Fibroblast of pulmonary artery (primary cell): ENCODE measurements at places on chromosomes 2 and 18.

GRCh38 chr2:219024059-219024458 is 17.3 kb downstream of the CFAP65 start:
- DNase-seq, result no peak

DNA sequence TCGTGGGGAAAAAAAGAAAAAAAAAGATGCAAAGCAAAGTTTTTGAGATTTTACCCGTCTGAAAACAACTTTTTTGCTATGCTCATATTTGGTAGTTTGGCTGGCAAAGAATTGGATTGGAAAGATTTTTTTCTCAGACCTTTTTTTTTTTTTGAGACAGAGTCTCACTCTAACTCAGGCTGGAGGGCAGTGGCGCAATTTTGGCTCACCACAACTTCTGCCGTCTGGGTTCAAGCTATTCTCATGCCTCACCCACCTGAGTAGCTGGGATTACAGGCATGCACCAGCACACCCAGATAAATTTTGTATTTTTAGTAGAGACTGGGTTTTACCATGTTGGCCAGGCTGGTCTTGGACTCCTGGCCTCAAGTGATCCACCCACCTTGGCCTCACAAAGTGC is 56.3 kb upstream of the TANC1 start:
- no peak for DNase-seq

GRCh38 chr2:60319031-60319547 is 234.4 kb downstream of the BCL11A start:
- DNase-seq, result no peak

- DNase-seq, result peak; percentile 42
Observed at GRCh38 chr2:152134488-152135280, 35.8 kb upstream of the CACNB4 start.

DNA sequence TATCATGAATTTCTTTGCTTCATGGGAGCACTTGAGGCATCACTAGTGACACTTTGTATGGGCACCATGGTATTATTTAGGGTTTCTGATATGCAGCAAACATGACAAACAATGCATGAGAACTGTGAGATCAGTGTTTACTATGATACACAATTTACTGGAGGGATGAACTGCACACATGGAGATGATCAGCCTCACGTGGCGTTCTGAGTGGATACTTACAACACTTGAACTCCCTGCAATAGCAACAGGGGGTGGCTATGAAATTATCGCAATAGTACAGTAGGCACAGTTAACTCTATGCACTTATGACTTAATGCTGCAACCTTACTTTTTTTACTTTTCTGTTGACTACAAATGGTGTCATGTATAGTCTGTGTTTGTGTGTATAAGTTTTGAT is 18.5 kb upstream of the UGT1A8 start:
- no peak for DNase-seq

DNA sequence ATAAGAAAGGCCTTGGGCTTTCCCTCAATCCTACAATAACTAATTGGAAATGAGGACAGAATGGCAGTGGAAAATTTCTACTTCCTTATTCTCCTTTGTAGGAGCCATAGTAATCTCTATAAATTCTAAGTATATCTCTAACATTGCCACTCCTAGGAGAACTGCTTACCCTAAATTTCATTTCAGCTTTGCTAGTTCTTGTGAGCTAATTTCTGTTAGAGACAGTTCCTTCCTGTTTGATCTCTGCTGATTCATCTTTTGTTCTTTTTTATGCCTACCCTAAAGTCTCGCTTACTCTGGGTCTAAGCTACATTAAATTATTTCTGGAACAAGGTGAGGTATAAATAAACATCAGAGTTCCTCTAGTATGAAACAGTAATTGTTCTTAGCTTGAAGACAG is 25.7 kb downstream of the ABHD3 start:
- DNase-seq, result no peak

GRCh38 chr2:136901732-136902131 is 136.4 kb downstream of the THSD7B start:
- no peak for DNase-seq

GRCh38 chr2:36965751-36966369 is 476 bp downstream of the STRN start:
- DNase-seq, result peak; percentile 17

DNA sequence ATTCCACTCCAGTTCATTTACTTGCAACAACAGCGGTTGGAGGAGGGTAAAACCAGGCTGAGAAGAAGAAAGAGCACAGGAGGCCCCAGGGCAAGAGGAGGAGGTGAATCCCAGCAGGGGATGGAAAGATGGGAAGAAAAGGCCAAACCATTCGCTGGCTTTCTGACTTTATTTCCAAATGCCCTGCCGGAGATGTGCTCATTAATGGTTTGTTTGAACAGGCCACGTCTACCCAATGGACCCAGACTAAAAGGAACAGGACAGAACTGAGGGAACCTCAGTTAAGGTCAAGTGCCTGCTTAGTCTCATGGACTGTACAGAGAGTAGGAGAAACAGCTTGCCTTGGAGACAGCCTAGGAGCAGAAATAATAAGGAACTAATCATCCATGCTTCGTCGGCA is 121.6 kb upstream of the NDUFV2 start:
- DNase-seq, result no peak

DNA sequence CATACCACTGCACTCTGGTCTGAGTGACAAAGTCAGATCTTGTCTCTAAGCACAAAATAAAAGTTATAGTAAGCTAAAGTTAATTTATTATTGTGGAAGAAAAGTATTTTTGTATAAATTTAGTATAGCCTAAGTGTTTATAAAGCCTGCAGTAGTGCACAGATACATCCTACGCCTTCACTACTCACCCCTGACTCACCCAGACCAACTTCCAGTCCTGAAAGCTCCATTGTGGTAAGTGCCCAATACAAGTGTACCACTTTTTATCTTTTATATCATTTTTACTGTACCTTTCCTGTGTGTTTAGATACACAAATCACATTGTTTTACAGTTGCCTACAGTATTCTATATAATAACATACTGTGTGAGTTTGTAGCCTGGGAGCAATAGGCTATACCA is 57.5 kb downstream of the UBE2E3 start:
- peak; percentile 34 for DNase-seq

GRCh38 chr2:23330214-23330613 is 54.8 kb upstream of the KLHL29 start:
- peak; percentile 11 for DNase-seq

- DNase-seq, result no peak
Observed at GRCh38 chr18:26637324-26637723, 89.0 kb upstream of the KCTD1 start.

DNA sequence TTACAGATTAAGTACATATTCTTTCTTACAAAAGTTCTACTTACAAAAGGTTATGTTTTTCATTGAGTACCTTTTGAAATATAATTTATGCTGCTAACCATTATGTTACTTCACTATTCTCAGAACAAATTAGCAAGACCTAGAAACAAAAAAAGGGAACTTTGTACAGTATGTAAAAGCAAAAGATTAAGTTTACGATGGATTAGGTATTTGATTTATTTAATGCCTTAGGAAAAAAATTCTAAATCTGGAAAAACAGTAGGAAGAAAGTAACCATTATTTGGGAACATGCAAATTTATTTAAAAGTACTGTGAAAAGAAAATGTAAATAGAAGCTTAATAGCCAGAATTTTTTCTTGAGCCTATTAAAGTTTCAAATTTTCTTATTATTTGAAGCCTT is 144.6 kb downstream of the AGPS start:
- no peak for DNase-seq
